Activated CD4-positive, alpha-beta memory T cell treated with anti-CD3 and anti-CD28 coated beads for 36 hours (primary cell): ENCODE measurements at places on chromosomes 3 and 15. TPM values are rescaled to one million over a fixed set of nuclear protein-coding genes. Genes with fewer than 3 reads are reported as not detected.

The CPNE4 gene
- not detected for total RNA-seq

The CGNL1 gene
- total RNA-seq = not detected

The DUOX2 gene
- 0.02 TPM for total RNA-seq

The TRPM1 gene
- total RNA-seq = not detected

The CCR4 gene
- 137 TPM for total RNA-seq

The SAMMSON gene
- not detected for total RNA-seq

The ZBED2 gene
- 609 TPM for total RNA-seq

The CHL1 gene
- total RNA-seq = not detected

The CLDN11 gene
- total RNA-seq = not detected

The TMCO5A gene
- total RNA-seq = not detected

GRCh38 chr15:48493763-48494225 lies 151.7 kb downstream of the FBN1 start:
- H3K27ac ChIP-seq = no peak overlapping the region
- H3K4me1 ChIP-seq = no peaks in the 10 kb centered on the region
- no peaks in the 10 kb centered on the region for H3K36me3 ChIP-seq
- no peak overlapping the region for H3K4me3 ChIP-seq
- DNase-seq = no peak
- no peaks in the 10 kb centered on the region for H3K27me3 ChIP-seq

GRCh38 chr3:33218446-33219174 lies at the start of gene SUSD5:
SUSD5 (minus strand) TSS chr3:33218810; CDS start chr3:33218797, 13 bp downstream.
- no peaks in the 10 kb centered on the region for H3K36me3 ChIP-seq
- peaks cover 5% of the 10 kb centered on the region for H3K4me1 ChIP-seq
- H3K27ac ChIP-seq = no peak within 1 kb of the TSS
- no peak for DNase-seq
- peaks cover 45% of the 10 kb centered on the region for H3K27me3 ChIP-seq

DNA sequence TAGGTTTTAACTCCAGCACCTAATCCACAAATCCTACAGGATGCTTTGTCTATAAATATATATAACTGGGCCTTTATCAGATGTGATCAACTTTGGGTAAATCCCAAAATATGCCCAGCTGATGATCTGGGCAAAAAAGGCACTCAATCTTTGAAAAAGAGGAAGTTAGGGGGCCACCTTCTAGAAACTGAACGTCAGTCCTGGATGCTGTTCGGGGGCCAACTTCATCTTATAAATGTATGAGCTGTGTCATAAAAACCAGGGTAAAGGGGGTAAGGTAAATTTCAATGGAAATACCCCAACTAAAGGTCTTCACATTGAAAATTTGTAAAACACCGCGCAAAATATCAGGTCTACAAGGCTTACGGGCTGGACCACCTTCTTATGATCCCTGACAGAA lies 264.4 kb upstream of the UBE2E2 start:
- no peaks in the 10 kb centered on the region for H3K4me1 ChIP-seq
- H3K27me3 ChIP-seq = no peaks in the 10 kb centered on the region
- no peaks in the 10 kb centered on the region for H3K36me3 ChIP-seq
- DNase-seq = no peak

- H3K27ac ChIP-seq = no peak overlapping the region
- peaks cover 4% of the 10 kb centered on the region for H3K27me3 ChIP-seq
- no peak for DNase-seq
- H3K4me1 ChIP-seq = no peaks in the 10 kb centered on the region
These were observed 46.8 kb downstream of the SCN5A start for GRCh38 chr3:38602576-38603250.

GRCh38 chr3:196726788-196727675 lies 12.6 kb upstream of the PAK2 start:
- peaks cover 26% of the 10 kb centered on the region for H3K4me1 ChIP-seq
- H3K4me3 ChIP-seq = no peak overlapping the region
- H3K27me3 ChIP-seq = no peaks in the 10 kb centered on the region
- H3K36me3 ChIP-seq = peaks cover 27% of the 10 kb centered on the region
- peak overlapping the region; percentile 73 for H3K27ac ChIP-seq

DNA sequence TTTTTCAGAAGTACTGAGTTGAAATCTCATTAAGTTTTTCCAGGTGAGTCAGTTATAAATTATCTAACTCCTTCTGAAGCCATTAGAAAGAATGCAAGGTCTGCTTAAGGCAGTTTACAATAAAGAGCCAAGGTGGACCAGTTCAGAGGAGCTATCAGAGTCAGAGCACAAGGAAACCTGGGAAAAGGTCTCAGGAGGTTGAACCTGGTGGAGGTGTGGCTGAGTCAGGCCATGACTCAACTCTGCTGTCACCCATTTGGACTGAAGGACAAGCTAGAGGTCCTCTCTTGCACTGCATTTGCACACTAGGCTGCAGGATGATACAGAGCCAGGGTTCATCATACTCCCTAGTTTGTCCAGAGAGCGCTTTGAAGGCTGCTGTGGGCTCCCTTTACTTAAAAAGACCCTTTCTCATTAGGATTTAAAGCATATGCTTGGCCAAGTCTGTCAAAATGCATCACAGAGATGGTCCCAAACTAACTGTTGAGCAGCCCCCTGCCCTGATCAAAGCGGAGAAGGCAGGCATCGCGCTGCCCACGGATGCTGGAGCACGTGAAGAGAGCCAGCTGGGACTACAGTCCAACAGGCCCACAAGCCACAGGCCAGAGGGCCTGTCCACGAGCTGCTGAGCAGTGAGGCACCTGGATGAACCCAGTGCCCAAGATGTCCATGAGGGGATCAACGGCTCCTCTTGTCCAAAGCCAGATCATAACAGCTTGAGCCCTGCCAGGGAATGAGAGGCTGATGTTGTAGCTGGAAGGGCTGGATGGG lies 26.0 kb upstream of the MRPS22 start:
- no peaks in the 10 kb centered on the region for H3K4me1 ChIP-seq
- H3K36me3 ChIP-seq = no peaks in the 10 kb centered on the region
- no peak overlapping the region for H3K4me3 ChIP-seq
- no peak for DNase-seq

DNA sequence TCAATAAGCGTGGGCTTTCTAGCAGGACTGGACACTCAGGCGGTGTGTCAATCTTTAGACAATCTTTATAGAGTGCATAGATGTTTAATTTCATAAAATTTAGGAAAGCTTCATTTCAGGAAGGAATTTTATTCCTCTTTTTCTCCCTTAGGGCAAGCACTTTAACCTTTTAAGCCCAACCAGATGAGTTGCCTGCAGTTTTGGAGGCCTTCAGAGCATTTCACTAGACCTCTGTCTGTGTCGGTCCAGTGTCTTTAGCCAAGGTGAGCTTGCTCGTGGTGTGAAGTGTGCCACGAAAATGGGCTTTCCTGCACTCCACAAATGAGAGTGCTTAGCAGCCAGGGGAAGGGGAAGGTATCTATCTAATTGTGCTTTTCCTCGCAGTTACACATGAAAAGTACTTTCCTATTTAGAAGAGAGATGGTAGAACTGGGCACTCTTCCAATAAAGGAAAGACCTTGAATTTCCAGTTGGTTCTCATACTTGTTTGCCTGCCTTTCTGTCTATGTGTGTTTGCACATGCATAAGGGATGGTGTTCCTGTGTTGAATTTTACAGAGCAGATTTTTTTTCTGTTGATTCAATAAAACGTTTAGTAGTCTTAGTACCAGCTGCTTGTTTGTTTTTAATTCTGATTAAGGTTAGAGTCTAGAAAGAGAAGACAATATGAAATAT lies 53.6 kb downstream of the FEZF2 start:
- peaks cover 23% of the 10 kb centered on the region for H3K27me3 ChIP-seq
- no peak overlapping the region for H3K27ac ChIP-seq
- no peak for DNase-seq
- peaks cover 9% of the 10 kb centered on the region for H3K4me1 ChIP-seq

GRCh38 chr15:86165265-86166211 lies 85.9 kb downstream of the AGBL1 start:
- H3K27me3 ChIP-seq = peaks cover 14% of the 10 kb centered on the region
- DNase-seq = no peak

GRCh38 chr3:197082871-197083270 lies 53.3 kb upstream of the MELTF start:
- H3K4me1 ChIP-seq = peaks cover 15% of the 10 kb centered on the region
- H3K27ac ChIP-seq = no peak overlapping the region
- peaks cover 9% of the 10 kb centered on the region for H3K36me3 ChIP-seq

GRCh38 chr3:54790051-54790450 lies 137.8 kb downstream of the LRTM1 start:
- no peaks in the 10 kb centered on the region for H3K4me1 ChIP-seq
- H3K27ac ChIP-seq = no peak overlapping the region
- no peaks in the 10 kb centered on the region for H3K27me3 ChIP-seq
- H3K4me3 ChIP-seq = no peak overlapping the region
- H3K36me3 ChIP-seq = no peaks in the 10 kb centered on the region

DNA sequence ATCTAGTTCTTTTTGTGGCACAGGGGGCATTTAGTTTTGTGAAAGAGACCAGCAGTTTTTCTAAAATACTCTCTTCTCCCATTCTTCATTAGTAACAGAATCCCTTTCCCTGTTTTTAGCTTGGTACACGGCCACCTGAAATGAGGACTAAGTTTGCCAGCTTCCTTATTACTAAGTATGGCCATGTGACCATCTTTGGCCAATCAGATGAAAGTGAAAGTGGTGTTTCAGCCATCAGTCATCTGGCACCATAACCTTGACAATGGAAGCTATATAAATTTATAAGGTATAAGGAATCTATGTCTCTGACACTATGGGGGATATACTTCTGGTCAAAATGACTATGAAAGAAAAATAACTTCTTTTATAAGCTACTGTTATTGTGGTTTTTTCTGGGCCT lies 570.4 kb downstream of the AGBL1 start:
- peaks cover 2% of the 10 kb centered on the region for H3K36me3 ChIP-seq
- peaks cover 56% of the 10 kb centered on the region for H3K4me1 ChIP-seq
- DNase-seq = peak; percentile 20
- peak overlapping the region; percentile 87 for H3K27ac ChIP-seq
- H3K27me3 ChIP-seq = no peaks in the 10 kb centered on the region

DNA sequence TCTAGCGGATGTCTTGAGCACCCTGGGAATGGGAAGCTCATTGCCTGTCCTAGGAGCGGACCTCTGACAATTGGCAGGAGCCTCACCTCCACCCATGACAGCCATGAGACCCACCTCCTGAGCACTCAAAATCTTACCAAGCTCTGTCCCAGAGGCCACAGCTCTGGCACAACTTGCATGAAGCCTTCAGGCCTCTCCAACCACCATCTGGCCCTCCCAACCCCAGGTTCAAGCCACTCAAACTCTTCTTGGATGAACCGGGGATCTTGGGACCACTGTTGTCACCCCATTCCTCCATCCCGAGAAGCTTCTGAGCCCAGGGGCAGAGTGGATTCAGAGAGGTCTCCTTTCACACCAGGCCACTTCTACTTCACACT lies 1.5 kb downstream of the VIPR1 start:
- DNase-seq = peak; percentile 6
- no peak overlapping the region for H3K27ac ChIP-seq
- H3K4me1 ChIP-seq = peaks cover 51% of the 10 kb centered on the region
- H3K27me3 ChIP-seq = peaks cover 21% of the 10 kb centered on the region

GRCh38 chr15:39583596-39584265 lies 2.9 kb downstream of the THBS1 start:
- no peaks in the 10 kb centered on the region for H3K36me3 ChIP-seq
- peaks cover 30% of the 10 kb centered on the region for H3K27me3 ChIP-seq
- peak; percentile 55 for DNase-seq
- peaks cover 14% of the 10 kb centered on the region for H3K4me1 ChIP-seq

- no peak overlapping the region for H3K27ac ChIP-seq
- peak; percentile 61 for DNase-seq
- H3K36me3 ChIP-seq = no peaks in the 10 kb centered on the region
- H3K4me3 ChIP-seq = no peak overlapping the region
- no peaks in the 10 kb centered on the region for H3K4me1 ChIP-seq
These were observed 68.1 kb downstream of the SLC6A1 start for GRCh38 chr3:11060500-11061251.

GRCh38 chr3:128072454-128073184 lies 20.4 kb downstream of the SEC61A1 start:
- no peak for DNase-seq
- H3K4me3 ChIP-seq = no peak overlapping the region
- no peaks in the 10 kb centered on the region for H3K27me3 ChIP-seq
- no peak overlapping the region for H3K27ac ChIP-seq

DNA sequence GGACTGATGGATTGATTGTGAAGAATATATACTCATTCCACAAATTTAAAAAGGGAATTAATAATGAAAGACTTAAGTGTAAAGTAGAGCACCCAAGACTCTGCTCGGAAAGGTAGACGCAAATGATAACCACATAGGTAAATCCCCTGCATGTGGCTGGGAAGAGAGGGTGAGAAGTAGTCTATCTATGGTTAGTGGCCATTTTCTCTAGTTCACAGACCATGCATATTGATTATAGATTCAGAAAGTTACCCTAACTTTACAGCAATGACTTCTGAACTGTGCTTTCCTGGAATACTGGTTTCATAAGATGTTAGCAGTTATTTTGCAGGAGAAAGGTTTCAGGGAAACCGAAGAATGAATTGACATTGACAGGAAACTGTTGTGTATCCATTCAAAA lies 51.7 kb downstream of the CASR start:
- H3K27ac ChIP-seq = no peak overlapping the region
- H3K36me3 ChIP-seq = no peaks in the 10 kb centered on the region
- H3K4me3 ChIP-seq = no peak overlapping the region
- peaks cover 10% of the 10 kb centered on the region for H3K27me3 ChIP-seq

DNA sequence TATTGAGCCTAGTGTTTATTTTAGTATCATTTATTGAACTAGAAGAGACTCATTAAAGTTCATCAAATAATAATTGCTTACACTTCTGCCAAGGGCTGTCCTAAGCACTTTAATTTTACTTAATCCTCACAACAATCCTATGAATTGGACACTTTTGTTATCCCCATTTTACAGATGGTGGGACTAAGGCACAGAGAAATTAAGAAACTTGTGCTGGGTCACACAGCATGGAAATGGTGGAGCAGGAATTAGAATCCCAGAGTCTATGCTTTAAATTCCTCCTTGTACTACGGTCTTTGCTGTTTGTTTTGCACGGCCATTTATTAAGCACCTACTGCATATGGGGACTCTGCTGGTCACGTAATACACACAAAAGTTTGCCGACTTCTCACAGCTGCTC lies 7.9 kb downstream of the ATP2B2 start:
- no peak for DNase-seq
- no peaks in the 10 kb centered on the region for H3K4me1 ChIP-seq
- no peak overlapping the region for H3K27ac ChIP-seq
- no peak overlapping the region for H3K4me3 ChIP-seq

DNA sequence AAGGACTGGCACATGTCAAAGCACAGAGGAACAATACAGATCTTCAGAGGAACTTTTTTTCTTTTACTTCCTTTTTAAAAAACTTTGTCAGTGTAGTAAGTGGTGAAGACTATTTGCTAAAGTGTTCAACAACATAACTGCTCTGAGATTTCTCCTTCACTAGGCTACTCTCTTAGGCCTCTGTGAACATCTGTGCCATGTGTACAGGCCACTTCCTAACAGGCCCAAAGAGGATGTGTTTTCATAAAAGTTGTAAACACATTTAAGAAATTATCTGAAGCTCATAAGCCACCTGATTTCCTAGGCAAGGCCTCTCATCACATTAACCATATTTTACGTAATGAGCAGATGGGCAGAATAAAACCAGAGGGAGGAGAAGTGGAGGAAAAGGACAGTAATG lies 235.4 kb downstream of the FHIT start:
- no peak overlapping the region for H3K4me3 ChIP-seq
- no peaks in the 10 kb centered on the region for H3K27me3 ChIP-seq
- DNase-seq = no peak
- peaks cover 2% of the 10 kb centered on the region for H3K36me3 ChIP-seq
- no peak overlapping the region for H3K27ac ChIP-seq
- H3K4me1 ChIP-seq = no peaks in the 10 kb centered on the region

GRCh38 chr3:170360916-170361315 lies 3.4 kb downstream of the SKIL start:
- no peak overlapping the region for H3K4me3 ChIP-seq
- no peak for DNase-seq
- peaks cover 38% of the 10 kb centered on the region for H3K36me3 ChIP-seq
- H3K27ac ChIP-seq = no peak overlapping the region
- no peaks in the 10 kb centered on the region for H3K27me3 ChIP-seq
